ENCODE measurements at places on chromosomes 3 and 15.

- no peak for DNase-seq
Observed at GRCh38 chr3:185685231-185686035, 99.3 kb downstream of the SENP2 start.

DNA sequence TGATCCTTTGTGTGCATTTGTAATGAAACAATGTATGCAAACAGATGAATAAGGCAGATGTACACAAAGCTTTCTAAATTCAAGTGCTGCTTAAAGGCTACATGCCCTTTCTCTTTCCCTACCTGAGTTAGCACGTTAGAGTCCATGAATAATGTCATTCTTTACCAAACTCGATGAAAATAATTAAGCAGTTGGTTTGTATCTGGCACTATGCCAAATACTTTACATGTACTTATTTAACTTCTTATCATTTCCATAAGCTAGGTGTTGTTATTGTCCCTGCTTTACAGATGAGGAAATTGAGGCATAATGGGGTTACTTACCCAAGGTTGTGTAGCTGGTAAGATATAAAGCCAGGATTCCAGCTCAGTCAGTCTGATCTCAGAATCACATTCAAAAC is 2.4 kb downstream of the GPR171 start:
- DNase-seq, result no peak

- DNase-seq, result no peak
Observed at GRCh38 chr3:41216993-41217392, 17.7 kb downstream of the CTNNB1 start.

DNA sequence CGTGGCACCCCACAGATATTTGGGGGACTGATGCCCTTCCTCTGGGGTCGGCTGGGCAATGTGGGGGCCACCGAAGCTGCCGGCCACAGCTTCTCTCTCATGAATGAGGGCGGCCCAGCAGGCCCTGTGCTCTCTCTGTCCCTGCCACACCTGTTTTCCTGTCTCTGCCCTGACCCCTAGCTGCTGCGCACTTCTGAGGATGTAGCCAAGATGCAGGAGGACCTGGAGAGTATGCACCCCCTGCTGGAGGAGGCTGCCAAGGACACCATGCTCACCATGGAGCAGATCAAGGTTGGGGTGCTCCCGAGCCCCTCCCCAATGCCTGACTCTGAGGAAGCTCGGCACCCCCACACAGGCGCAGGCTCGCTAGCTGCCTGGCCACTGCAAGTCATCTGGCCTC is 59.7 kb downstream of the SEMA3G start:
- no peak for DNase-seq

GRCh38 chr15:40338921-40339620 is 1.7 kb downstream of the CCDC9B start:
- no peak for DNase-seq

DNA sequence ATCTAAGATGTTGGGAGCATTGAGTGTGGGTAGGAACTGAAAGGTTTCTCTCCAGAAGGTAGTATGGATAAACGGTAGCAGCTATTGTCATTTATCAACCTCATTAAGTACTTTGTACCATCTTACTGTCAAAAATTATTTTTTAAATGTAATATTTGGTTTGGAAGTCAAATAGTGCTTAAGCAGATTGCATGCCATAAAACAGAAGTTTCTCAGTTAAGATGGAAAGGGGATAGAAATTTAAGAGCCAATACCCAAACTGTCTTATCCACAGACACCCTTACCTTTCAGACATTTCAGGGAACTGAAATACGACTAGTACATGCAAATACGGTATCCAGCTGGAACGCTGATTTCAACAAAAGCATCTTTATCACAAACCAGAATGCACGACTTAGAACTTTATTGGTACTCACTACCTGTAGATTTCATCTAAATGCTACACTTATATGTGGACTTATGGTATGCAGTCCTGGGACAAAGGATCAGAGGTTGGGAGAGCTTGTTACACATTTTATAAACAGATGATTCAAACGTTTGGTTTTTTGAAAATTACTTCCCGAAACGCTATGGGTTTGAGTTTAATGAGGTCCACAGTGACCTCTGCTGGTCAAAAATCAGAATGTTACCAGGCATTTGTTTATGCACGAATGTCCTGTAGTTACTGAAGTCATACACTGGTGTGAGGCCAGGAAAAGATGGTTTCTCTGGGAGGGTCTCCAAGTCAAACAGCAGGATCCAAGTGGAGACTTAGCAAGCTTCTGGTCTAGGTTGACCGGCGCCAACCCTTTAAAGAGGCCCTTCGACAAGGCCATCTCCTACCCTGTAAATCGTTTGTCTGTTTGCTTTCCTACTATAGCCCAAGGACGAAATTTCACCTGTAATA is 45.7 kb upstream of the DUT start:
- DNase-seq, result no peak

GRCh38 chr3:64196236-64196929 is 28.9 kb downstream of the PRICKLE2 start:
- DNase-seq, result no peak

Data from activated T-helper 9 cell treated with anti-CD3 and anti-CD28 coated beads, Interleukin-2, amount 50 U/mL, for 16 hours (primary cell).